Stimulated activated CD4-positive, alpha-beta T cell treated with anti-CD3 and anti-CD28 coated beads, Interleukin-15, amount 100 ng/mL, for 1 hour (primary cell): ENCODE measurements at places on chromosomes 6 and 20.

GRCh38 chr20:60136645-60137401, 178.6 kb downstream of the CDH26 start:
- no peak for DNase-seq

DNA sequence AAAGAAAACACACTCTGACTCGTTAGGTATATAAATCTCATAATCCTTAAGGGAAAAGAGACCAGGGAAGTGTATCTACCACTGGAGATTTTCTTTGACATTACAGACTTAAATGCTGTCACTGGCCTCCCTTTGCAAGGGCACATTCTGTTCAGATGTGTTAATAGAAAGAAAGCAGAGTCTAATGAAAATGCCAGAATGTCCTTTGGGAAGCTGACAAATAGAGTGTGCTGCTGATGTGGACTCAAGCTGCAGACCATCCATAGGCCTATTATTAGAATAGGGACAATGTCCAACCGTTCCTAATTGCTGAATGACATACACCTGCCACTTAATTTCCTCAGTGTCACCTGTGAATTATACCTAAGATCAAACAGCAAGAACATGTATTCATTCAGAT, 41.2 kb downstream of the SLC35D3 start:
- DNase-seq = no peak

- no peak for DNase-seq
These were observed 209.9 kb downstream of the ANKRD60 start for GRCh38 chr20:58018590-58018989.

DNA sequence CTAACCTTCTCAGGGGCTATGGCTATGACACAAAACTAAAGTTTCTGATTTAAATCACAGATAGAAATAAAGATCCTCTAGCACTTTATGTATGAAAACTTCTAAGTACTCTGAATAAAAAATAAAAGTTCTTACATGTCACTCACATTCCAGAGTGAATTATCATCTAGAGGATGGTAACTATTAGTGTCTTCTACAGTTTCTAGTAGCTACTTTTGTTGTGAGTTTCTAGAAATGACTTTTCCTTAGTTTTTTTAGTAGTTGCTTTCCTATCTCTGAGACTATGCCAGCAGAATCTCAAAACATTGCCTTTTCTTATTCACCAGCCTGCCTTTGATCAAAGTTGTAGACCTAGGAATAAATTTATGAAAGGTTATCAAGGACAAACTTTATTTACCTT, 10.1 kb downstream of the ZNF318 start:
- no peak for DNase-seq

GRCh38 chr6:6724539-6725467, 136.3 kb downstream of the LY86 start:
- DNase-seq = peak; percentile 33

DNA sequence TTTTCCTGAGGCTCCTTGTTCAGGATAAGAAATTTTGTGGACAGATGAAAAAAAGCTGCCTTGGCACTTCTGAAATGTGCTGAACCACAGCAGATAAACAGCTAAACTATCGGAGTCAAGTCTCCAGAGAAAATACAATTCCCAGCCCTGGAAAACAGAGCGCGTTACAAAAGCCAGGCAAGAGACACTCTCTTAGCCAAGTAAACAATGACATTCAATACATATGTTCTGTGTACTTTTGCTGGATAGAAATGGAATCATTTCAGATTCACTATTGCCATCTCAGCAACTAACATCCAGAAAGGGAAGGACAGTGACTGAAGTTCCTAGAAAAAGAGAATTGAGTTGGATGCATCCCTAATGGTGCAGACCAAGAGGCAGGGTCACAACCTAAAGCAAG, 196.8 kb upstream of the NRSN1 start:
- DNase-seq = no peak
